Naive thymus-derived CD8-positive, alpha-beta T cell (primary cell): ENCODE measurements at places on chromosomes 12 and 14.
A peak's percentile ranks its signal among the peaks of the same experiment; 100 is the strongest.

DNA sequence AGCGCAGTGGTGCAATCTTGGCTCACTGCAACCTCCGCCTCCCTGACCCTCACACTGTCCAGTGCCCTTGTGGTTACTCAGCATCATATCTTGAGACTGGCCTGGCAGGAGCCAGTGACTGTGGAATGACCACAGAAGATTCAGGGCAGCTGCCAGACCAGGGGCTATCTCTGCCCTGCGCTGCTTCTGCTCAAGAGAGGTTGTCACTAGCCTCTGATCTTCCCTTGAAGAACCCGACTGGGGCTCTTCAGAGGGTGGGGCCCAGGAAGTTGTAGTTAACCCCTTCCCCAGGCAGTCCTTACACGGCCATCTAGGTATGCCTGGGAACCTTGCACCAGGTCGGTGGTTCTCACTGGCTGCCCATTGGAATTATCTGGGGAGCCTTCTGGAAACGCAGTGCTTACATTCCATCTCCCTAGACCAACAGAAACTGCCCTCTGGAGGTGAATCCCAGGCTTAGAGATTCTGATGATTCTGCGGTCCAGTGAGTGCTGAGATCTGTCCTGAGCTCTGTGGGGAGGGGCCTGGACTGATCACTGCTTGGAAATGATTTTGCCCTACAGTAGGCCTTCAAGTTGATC lies 41.4 kb downstream of the PLEKHG3 start:
- peak overlapping the region; percentile 52 for H3K27ac ChIP-seq
- no peaks in the 10 kb centered on the region for H3K36me3 ChIP-seq
- no peaks in the 10 kb centered on the region for H3K4me1 ChIP-seq
- DNase-seq = no peak
- no peaks in the 10 kb centered on the region for H3K27me3 ChIP-seq
- no peak overlapping the region for H3K4me3 ChIP-seq

DNA sequence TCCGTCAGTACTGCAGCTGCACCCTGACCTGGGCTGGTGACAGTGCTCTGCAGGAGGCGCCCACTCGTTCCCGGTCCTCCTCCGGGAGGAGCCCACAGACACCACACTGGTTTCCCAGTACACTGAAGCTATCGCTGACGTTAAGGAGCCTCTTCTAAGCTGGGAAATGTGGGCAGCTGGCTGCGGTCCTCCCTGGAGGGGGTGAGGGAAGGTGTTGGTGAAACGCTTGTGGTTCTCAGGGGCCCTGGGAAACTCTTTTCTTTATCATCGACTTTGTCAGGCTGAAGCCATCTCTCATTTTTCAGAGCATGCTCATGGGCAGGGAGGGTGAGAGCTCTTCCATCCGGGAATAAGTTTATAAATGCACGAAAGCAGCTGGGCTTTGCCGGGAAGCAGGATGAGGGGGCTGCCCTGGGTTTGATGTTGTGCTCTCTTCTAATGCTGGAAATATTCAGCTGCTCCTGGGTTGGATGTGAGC lies 176.0 kb downstream of the CHST11 start:
- H3K4me1 ChIP-seq = peaks cover 28% of the 10 kb centered on the region
- H3K27ac ChIP-seq = no peak overlapping the region
- DNase-seq = no peak
- H3K4me3 ChIP-seq = no peak overlapping the region

DNA sequence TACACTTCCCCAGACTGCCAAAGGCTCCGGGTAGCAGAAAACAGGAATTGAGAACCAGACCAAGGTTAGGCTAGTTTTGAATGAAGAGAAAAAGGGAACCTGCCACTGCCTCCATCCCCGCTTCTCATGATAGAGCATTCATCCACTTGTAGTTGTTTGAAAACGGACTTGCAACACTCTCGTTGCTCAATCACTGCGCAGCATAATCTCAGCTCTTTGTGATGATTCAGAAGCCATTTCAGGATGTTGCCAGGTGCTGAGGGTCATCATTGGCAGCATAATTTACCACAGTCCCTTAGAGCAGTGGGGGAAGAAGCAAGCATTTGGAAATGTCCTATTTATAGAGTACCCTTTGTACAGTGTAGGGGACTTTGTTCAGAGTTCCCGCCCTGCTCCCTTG lies 25.6 kb downstream of the KCNK13 start:
- H3K36me3 ChIP-seq = no peaks in the 10 kb centered on the region
- DNase-seq = no peak
- H3K27ac ChIP-seq = no peak overlapping the region
- no peaks in the 10 kb centered on the region for H3K4me1 ChIP-seq
- H3K4me3 ChIP-seq = no peak overlapping the region

DNA sequence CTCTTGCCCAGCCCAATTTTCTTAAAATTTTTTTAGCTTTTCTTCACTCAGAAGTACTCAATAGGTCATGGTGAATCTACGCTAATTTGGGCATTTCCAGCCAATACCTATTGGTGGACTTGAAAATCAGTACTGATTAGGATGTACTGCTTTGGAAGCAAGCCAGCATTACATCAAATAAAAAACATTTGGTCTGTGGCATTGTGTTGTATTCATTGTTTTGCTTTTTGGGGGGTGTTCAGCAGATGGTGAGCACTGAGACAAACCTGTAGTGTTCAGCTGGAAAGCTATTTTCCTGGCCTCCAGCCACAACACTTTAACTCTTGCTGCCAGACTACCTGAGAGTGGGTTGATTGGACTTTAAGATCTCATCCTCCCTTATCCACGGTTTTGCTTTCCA lies 4.0 kb downstream of the MAPKAPK5 start:
- peaks cover 49% of the 10 kb centered on the region for H3K4me1 ChIP-seq
- H3K27ac ChIP-seq = no peak overlapping the region
- H3K27me3 ChIP-seq = no peaks in the 10 kb centered on the region
- H3K4me3 ChIP-seq = no peak overlapping the region
- no peak for DNase-seq

GRCh38 chr14:49615776-49616175 lies 4.7 kb downstream of the RPL36AL start:
- H3K27ac ChIP-seq = no peak overlapping the region
- DNase-seq = no peak
- H3K4me3 ChIP-seq = no peak overlapping the region
- H3K27me3 ChIP-seq = no peaks in the 10 kb centered on the region
- peaks cover 6% of the 10 kb centered on the region for H3K36me3 ChIP-seq

DNA sequence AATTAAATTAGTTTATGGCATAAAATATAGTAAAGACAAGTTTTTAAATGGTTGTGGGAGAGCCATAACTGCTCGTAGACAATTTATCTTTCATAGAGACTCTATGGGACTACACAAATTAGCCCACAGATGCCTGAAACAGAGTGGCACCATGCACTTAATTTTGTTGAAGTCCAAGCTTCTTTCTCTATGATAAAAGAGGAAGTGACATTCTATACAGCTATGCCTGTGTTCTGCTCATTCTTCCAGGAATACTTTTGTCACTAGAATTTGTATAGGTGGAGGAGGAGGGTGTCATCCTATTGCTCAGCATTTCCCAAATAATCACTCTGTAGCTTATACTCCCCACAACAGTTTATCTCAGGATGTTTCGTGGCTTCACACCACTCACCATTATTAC lies 43.7 kb upstream of the KICS2 start:
- DNase-seq = no peak
- H3K4me3 ChIP-seq = no peak overlapping the region
- H3K4me1 ChIP-seq = no peaks in the 10 kb centered on the region
- H3K27ac ChIP-seq = no peak overlapping the region
- no peaks in the 10 kb centered on the region for H3K36me3 ChIP-seq

- peaks cover 57% of the 10 kb centered on the region for H3K36me3 ChIP-seq
- no peak for DNase-seq
- H3K27me3 ChIP-seq = no peaks in the 10 kb centered on the region
Measured at GRCh38 chr14:35277179-35277578, 15.0 kb upstream of the PSMA6 start.

GRCh38 chr12:67151886-67152285 lies 117.3 kb upstream of the CAND1 start:
- no peaks in the 10 kb centered on the region for H3K4me1 ChIP-seq
- no peaks in the 10 kb centered on the region for H3K36me3 ChIP-seq
- no peak overlapping the region for H3K27ac ChIP-seq
- H3K27me3 ChIP-seq = peaks cover 2% of the 10 kb centered on the region
- DNase-seq = no peak

GRCh38 chr12:57462251-57462911 lies 2.8 kb downstream of the GLI1 start:
- H3K4me3 ChIP-seq = peak overlapping the region; percentile 95
- DNase-seq = peak; percentile 90
- H3K36me3 ChIP-seq = no peaks in the 10 kb centered on the region
- peaks cover 41% of the 10 kb centered on the region for H3K4me1 ChIP-seq

- H3K4me1 ChIP-seq = peaks cover 64% of the 10 kb centered on the region
- H3K4me3 ChIP-seq = peak overlapping the region; percentile 62
- H3K36me3 ChIP-seq = no peaks in the 10 kb centered on the region
Measured at GRCh38 chr12:53235742-53236442, 3.9 kb upstream of the RARG start.

DNA sequence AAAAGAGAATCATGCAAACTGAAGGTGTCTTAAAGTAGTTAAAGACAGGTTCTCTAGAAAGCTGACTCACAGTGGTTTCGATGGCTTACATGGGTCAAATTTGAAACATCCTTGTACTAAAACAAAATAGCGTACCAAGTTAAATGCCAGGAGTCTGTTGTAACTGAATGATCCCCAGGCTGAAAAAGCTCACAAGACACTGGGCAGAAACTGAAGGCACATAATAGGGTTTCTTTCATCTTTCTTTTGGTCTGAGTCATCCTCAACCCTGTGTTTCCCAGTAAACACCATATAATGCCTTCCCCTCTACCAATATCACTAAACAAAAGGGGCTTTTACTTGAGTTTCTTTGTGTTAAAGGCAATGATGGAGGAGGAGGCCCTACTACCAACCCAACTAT lies 12.8 kb downstream of the ZFYVE1 start:
- H3K4me1 ChIP-seq = peaks cover 32% of the 10 kb centered on the region
- no peaks in the 10 kb centered on the region for H3K36me3 ChIP-seq
- H3K27ac ChIP-seq = no peak overlapping the region
- DNase-seq = no peak

GRCh38 chr12:117139025-117139717 lies 40.0 kb upstream of the TESC start:
- H3K27ac ChIP-seq = no peak overlapping the region
- peaks cover 3% of the 10 kb centered on the region for H3K4me1 ChIP-seq
- peaks cover 3% of the 10 kb centered on the region for H3K36me3 ChIP-seq
- no peak for DNase-seq
- H3K4me3 ChIP-seq = no peak overlapping the region

DNA sequence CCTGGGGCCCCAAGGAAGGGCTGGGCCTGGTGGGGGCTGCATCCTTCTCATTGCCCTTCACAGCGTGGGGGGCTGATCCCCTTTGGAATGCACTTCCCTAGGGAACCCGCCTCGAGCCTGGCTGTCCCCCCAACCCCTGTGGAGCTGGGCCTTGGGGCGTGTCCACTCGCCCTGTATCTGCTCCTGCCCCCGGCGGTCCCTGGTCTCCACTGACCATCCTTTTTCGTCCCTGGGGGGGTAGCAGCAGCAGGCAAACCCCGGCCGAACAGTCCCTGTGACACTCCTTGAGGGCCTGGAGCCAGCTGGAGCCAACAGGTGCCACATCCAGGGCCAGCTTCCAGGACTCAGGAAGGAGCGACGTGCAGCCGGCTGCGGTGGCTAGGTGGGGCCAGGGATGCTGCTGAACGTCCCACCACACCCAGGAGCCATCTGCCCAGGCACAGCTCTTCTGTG lies 9.4 kb upstream of the GPR132 start:
- no peaks in the 10 kb centered on the region for H3K27me3 ChIP-seq
- no peak overlapping the region for H3K4me3 ChIP-seq
- peak overlapping the region; percentile 72 for H3K27ac ChIP-seq
- DNase-seq = no peak
- H3K4me1 ChIP-seq = peaks cover 64% of the 10 kb centered on the region

GRCh38 chr12:132858718-132859266 lies 28.6 kb downstream of the CHFR start:
- no peak overlapping the region for H3K27ac ChIP-seq
- no peaks in the 10 kb centered on the region for H3K4me1 ChIP-seq
- DNase-seq = no peak
- peaks cover 77% of the 10 kb centered on the region for H3K36me3 ChIP-seq

DNA sequence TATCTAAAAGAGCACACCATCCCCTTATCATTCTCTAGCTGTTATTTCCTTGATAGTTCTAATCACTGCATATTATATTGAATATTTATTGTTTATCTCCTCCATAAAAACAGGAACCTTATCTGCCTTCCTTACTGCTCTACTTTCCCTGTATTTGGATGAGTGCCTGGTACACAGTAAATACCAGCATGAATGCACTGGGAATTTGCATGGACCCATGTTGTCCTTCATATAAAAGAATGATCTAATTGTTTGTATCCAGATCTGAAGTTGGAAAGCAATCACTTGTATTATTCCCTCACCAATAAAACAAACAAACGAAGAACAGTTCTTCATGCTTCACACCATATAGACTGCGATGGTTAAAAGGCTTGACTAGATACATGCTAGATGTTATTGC lies 15.3 kb upstream of the CNOT2 start:
- no peak overlapping the region for H3K27ac ChIP-seq
- H3K4me3 ChIP-seq = no peak overlapping the region
- no peaks in the 10 kb centered on the region for H3K4me1 ChIP-seq
- no peaks in the 10 kb centered on the region for H3K27me3 ChIP-seq
- DNase-seq = no peak
- H3K36me3 ChIP-seq = peaks cover 9% of the 10 kb centered on the region

DNA sequence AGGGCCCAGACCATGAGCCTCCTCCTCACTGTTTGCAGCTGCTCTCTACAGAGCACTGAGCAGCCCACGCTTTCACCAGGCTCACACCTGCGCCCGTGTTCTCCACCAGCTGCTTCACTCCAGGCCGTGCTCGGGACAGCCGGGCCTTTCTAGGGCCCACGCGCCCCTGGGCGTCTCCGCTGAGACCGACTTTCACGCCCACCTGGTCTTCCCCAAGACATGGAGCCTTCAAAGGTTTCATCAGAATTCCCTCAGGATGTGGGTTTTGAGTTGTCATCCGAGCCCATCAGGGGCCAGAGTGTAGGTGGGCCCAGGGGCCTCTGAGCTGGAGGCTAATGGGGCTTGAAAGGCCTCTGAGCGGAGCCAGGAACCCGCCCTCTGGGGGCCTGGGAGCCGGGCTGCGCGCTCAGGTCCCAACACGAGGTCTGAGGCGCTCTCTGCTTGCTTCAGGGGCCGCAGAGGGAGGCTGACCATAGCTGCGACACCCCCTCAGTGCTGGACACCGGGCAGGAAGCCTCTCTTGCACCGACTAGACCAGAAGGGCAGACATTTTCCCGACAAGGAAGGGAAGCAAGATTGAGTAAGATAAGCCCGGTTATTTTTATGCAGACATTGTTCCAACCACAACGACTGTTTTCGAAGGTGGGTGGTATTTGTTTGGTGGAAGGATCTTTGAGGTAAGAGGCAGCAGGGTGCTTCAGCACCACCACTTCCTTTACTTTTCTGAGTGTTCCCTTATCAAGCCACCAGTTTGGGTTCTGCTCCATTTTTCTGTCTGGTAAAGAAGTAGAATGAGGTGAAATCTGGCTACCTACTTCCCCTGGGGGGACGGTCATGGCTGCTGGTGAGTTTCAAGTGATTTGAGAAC lies 125.0 kb upstream of the FUT8 start:
- H3K27me3 ChIP-seq = no peaks in the 10 kb centered on the region
- peak; percentile 28 for DNase-seq
- peaks cover 32% of the 10 kb centered on the region for H3K4me1 ChIP-seq
- H3K4me3 ChIP-seq = peak overlapping the region; percentile 73

GRCh38 chr12:131468206-131468605 lies 242.7 kb upstream of the SFSWAP start:
- H3K36me3 ChIP-seq = no peaks in the 10 kb centered on the region
- H3K27me3 ChIP-seq = peaks cover 19% of the 10 kb centered on the region

GRCh38 chr12:25970916-25971653 lies 12.6 kb downstream of the RASSF8 start:
- H3K4me3 ChIP-seq = no peak overlapping the region
- peaks cover 17% of the 10 kb centered on the region for H3K27me3 ChIP-seq
- no peak for DNase-seq
- H3K27ac ChIP-seq = no peak overlapping the region
- H3K36me3 ChIP-seq = no peaks in the 10 kb centered on the region
